ENCODE measurements at places on chromosomes 13 and 19. TPM values are rescaled to one million over a fixed set of nuclear protein-coding genes. Genes with fewer than 3 reads are reported as not detected.

Gene COX6B2
- 2.0 TPM for total RNA-seq

Gene BRCA2
- 25.1 TPM for total RNA-seq

Gene KHSRP
- total RNA-seq: 341 TPM

Gene TEX29
- 0.96 TPM for total RNA-seq

Gene SGCG
- total RNA-seq: not detected

Gene GPC6
- not detected for total RNA-seq

Gene PALM
- not detected for total RNA-seq

Gene ATXN8OS
- total RNA-seq: not detected

Gene PGLYRP2
- total RNA-seq: 0.09 TPM

Gene LILRB4
- not detected for total RNA-seq

Gene FXYD7
- total RNA-seq: 1.9 TPM

Gene CPB2
- not detected for total RNA-seq

Gene ATP4B
- total RNA-seq: not detected

Gene KIR3DL2
- total RNA-seq: 0.54 TPM

Gene ZSCAN4
- total RNA-seq: not detected

Gene ADGRE2
- 0.49 TPM for total RNA-seq
